ENCODE measurements at places on chromosomes 2 and 18.

DNA sequence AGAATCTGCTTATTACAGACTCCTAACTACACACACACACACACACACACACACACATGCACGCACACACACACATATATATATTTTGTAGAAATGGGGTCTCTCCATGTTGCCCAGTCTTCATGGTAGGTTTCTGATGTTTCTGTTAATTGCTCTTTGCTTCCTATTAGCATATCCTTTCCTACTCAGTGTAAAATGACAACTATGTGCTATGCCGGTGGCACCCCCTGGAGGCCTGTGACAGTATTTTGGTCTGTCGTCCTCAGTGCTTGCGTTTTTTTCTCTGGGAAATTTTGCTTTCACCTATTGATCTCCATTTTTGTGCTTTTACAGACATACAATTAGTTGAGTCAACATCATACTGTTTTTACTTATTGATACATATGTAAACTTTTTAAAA is 322.1 kb downstream of the LRRTM1 start:
- DNase-seq = no peak

- DNase-seq = no peak
Measured at GRCh38 chr2:1137913-1138391, 187.3 kb downstream of the SNTG2 start.

DNA sequence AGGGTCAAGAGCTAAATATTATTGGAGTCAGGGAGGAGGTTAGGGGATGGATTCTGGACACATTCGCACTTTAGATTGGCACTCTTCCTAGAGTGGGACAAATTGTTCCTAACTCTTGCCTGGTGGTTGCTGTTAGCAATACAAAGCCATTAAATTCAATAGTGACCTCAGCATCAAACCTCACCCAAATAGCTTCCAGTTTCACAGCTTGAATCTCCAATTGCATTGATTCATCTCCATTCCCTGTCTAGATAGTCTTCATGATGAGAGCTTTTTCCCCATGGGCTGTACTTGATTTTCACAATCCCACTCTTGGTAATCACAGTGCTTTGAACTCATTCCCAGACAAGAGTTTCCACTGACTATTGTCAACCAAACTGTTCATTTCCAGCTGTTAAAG is 585.9 kb upstream of the SYT4 start:
- no peak for DNase-seq

GRCh38 chr2:201116115-201116958 is at the start of gene CFLAR:
CFLAR (plus strand) TSS chr2:201116164; CDS start chr2:201129866, 13,702 bp downstream.
- DNase-seq = peak; percentile 84

DNA sequence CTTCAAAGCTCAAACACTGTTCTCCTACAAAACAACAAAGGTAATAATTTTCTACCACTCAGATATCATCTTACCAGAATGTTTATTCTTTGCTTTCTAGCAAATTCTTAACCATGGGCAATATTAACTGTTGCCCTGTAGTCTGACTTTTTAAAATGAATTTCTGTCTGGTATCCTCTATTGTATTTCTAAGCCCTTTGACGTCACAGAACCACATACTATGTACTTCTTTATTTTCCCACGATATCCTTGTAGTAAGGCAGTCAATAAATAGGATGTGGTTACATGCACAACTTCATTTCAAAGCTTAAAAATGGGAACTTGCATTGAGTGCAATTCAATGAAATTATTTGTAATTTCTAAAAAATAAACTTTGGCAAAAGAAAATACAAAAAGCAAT is 58.7 kb downstream of the THADA start:
- DNase-seq = no peak

DNA sequence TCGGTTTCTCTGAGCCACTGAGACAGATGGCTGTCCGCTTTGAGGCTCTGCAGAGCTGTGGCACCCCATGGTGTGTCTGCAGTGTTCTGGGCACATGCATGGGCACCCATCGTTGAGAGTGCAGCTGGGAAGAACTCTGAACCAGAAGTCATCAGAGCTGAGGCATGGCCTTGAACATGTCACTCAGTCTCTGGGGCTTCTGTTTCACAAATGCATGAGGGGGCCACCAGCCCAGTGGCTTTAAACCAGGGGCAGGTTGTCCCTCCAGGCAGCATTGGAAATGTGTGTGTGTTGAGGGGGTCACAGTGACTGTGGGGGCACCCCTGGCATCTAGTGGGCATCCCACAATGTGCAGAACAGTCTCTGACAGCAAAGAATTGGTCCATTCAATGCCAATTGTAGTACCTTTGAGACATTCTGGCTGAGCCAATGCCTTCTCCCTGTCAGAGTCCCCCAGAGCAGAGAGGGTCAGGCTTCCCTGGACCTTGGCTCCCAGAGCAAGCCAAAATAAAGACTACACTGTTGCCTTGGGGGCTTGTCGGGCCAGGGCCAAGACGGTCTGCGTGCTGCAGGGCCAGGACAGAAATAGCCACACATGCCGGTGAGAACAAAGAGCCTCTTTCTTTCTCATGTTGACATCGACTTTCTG is 9.3 kb upstream of the PSMD1 start:
- DNase-seq = no peak

- no peak for DNase-seq
Measured at GRCh38 chr2:159150280-159150746, 136.2 kb downstream of the WDSUB1 start.

DNA sequence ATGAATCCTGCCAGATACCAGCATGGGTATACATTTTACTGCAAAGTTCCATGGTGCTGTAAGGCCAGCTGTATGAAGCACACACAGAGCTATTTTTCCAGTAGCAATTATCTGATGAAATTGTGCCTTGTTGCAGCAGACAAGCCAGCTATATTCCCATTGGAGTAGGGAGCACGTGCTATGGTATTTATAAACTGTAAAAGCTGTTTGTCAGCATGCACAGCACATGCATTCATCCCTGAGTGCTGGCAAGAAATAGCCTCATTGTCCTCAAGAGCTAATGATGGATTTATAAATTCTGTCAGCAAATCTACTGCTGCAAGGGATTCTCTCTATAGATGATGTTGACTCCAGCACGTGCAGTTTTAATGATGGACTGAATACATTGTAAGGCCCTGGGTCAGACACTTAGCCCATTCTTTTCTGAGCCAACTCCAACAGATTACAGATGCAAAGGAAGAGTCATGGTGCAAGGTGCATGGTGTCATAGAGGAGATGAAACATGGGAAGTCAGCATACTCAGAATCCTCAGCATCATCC is 61.7 kb downstream of the KCNS3 start:
- DNase-seq = no peak

GRCh38 chr2:119425119-119425405 is 6.6 kb upstream of the TMEM37 start:
- no peak for DNase-seq

DNA sequence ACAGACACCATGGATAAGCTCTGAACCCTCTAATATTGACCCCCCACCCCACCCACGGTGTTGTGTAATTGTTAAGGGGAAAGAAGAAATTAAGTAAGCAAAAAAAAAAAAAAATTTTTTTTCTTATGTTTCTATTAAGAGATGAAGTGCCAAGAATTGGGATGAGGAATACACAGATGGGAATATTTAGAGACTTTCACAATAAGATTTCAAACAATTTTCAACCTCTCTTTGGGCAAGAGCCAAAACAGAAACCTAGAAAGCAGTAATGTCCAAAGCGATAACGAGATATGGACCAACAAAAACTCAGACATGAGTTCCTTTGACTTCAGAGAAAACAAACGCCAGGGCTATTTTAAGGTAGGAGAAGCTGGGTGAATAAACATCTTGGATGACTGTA is 14.4 kb downstream of the PIEZO2 start:
- DNase-seq = no peak

DNA sequence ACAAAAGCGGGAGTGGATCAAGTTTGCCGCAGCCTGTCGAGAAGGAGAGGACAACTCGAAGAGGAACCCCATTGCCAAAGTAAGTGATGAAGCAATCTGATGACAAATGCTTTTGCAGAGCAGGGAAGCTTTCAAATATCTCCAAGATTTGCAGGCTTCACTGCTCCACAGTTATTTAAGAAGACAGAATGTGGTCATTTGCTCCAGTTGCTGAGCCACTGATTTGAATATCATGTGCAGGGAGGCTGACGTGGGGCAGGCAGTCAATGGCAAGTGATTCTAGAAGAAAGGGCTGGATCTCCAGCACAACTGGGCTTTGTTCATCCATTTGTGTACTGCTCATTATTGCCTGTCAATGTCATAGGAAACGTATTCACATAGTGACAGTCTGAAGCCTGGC is 10.2 kb downstream of the DSG4 start:
- DNase-seq = no peak

DNA sequence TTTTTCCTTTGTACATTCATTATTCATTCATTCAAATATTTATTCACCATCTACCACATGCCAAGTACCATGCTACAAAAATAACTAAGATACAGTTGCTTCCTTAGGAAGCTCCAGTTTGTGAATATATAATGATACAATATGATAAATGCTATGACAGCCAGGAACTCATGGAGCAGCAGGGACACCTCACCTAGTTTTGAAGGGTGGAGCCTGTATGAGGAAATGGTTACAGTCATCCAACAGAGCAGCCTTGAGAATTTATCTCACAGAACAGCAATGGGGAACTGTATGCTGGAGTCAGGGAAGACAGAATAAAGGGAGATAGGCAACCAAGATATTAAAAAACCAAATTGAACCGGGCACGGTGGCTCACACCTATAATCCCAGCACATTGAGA is 124.0 kb downstream of the OSBPL1A start:
- no peak for DNase-seq

DNA sequence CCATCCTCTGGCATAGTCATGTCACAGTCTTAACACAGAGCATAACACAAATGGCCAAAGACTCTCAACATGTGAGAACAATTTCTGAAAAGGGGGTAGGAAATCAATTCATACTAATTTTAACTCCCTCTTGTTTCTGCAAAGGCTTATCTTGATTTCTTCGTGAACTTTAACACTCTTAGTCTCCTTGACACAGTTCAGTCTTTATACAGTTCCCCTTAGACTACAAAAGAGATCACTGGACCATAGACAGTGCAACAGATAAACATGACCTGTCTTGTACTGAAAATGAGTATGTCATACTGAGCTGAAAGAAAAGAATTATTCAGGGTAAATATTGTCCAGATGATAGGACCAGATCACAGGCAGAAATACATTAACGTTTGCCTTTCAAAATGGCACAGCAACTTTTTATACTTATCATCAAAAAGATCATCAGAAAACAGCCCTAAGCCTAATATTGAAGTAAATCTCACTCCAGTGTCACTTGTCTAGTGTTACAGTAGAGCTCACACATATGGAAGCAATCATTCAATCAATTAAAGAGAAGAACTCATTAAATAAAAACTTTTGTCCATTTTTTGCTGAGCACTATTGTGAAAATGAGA is 56.4 kb upstream of the VRK2 start:
- no peak for DNase-seq

GRCh38 chr2:161039071-161039470 is 121.2 kb upstream of the TANK start:
- DNase-seq = no peak

DNA sequence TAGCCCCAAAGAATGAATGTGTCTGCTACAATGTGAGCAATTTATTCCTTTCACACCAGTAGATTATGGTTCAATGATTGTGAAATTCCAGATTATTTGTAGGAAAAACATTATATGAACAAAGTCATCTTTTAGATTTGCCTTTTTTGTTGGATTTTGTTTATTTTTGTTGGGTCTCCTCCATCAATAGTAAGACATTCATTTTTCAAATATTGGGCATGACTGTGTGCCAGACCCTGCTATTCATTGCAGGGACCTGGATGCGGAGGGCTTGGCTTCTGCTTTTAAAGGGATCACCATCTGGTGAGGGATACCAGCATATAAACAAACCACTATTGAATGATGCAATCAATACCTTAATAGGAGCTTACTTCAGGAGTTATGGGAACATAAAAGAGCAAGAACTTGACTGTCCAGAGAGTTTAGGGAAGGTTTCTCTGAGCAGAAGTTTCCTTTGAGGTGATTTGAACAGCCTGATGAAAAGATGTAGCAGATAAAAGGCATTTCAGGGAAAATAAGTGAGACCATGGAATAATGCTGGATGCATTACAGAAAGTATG is 486.7 kb downstream of the EPHA4 start:
- DNase-seq = no peak

DNA sequence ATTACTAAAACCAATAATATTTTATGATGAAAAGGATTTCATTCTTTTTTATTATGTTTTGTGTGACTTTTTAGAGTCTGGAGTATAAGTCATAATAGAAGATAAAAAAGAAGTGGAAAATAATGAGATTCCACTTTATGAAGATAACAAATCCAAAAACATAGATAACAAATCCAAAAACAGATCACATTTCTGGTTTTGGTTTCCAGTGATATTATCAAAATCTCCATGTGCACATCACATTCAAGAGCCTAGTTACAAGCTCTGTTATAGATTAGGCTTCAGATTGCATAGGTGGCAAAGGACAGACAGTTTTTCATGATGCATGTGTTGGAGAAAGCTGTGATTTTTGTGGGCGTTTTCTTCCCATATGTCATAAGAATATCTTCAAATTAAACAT is 648.2 kb downstream of the STK39 start:
- no peak for DNase-seq

- no peak for DNase-seq
Measured at GRCh38 chr2:131122496-131122895, 17.4 kb downstream of the PLEKHB2 start.

- no peak for DNase-seq
Measured at GRCh38 chr18:13103366-13103765, 112.2 kb downstream of the CEP192 start.

All from stimulated activated CD4-positive, alpha-beta T cell treated with anti-CD3 and anti-CD28 coated beads, TNF-alpha, amount 100 ng/mL, for 24 hours (primary cell).